Smooth muscle cell of bladder (primary cell): ENCODE measurements at places on chromosomes 1 and 21. TPM values are rescaled to one million over a fixed set of nuclear protein-coding genes. Genes with fewer than 3 reads are reported as not detected.

Gene DPT
- 0.18 TPM in 1 of 2 replicates, not detected in the other for total RNA-seq

Gene CFAP298
- 18.5 and 22.2 TPM in 2 replicates for total RNA-seq

Gene NFASC
- 25.7 and 32.7 TPM in 2 replicates for total RNA-seq

Gene SHE
- total RNA-seq, result under 0.01 and 0.09 TPM in 2 replicates

Gene TNFSF4
- total RNA-seq, result 1.4 and 2.8 TPM in 2 replicates

Gene FAM110D
- total RNA-seq, result not detected in 2 replicates

Gene FALEC
- total RNA-seq, result 0.18 and 0.57 TPM in 2 replicates

Gene KLF17
- under 0.01 and 0.09 TPM in 2 replicates for total RNA-seq

Gene IFI44
- total RNA-seq, result 4.8 and 8.0 TPM in 2 replicates

Gene CACNA1S
- total RNA-seq, result not detected in 2 replicates

Gene ZYG11A
- 0.46 and 1.00 TPM in 2 replicates for total RNA-seq

Gene UBL4B
- not detected in 2 replicates for total RNA-seq

Gene SAMD11
- total RNA-seq, result 34.2 and 36.6 TPM in 2 replicates

Gene KIF2C
- total RNA-seq, result 2.9 and 3.4 TPM in 2 replicates

Gene BCL2L15
- 0.09 and 0.14 TPM in 2 replicates for total RNA-seq

Gene HEYL
- 0.09 TPM in 1 of 2 replicates, not detected in the other for total RNA-seq

Gene SETDB1
- total RNA-seq, result 27.9 and 28.1 TPM in 2 replicates

Gene SCAF4
- 2.4 and 3.5 TPM in 2 replicates for total RNA-seq

Gene JAM2
- total RNA-seq, result 2.6 and 6.9 TPM in 2 replicates

Gene ANGPTL1
- 8.8 and 15.6 TPM in 2 replicates for total RNA-seq

Gene TSPAN2
- total RNA-seq, result 3.5 and 34.8 TPM in 2 replicates

Gene TEDDM1
- not detected in 2 replicates for total RNA-seq

Gene SPRR2D
- total RNA-seq, result not detected in 2 replicates

Gene DNAJB4
- 28.4 and 38.0 TPM in 2 replicates for total RNA-seq

Gene AADACL4
- under 0.01 and 0.83 TPM in 2 replicates for total RNA-seq

Gene CNTN2
- total RNA-seq, result not detected in 2 replicates

Gene GPATCH2
- total RNA-seq, result 16.6 and 20.2 TPM in 2 replicates

Gene SLFNL1
- total RNA-seq, result 0.28 and 0.55 TPM in 2 replicates

Gene TRIM45
- 1.7 and 1.8 TPM in 2 replicates for total RNA-seq
